H9 (cell line): ENCODE measurements at places on chromosomes 11 and 22.

GRCh38 chr22:46414704-46415103 is 79.2 kb downstream of the TRMU start:
- no peaks in the 10 kb centered on the region for H3K4me1 ChIP-seq
- no peak overlapping the region for H3K4me3 ChIP-seq
- H3K27ac ChIP-seq, result no peak overlapping the region
- peaks cover 8% of the 10 kb centered on the region; the same call in 1 of the 2 replicates for H3K36me3 ChIP-seq
- DNase-seq, result no peak
- no peaks in the 10 kb centered on the region for H3K27me3 ChIP-seq

DNA sequence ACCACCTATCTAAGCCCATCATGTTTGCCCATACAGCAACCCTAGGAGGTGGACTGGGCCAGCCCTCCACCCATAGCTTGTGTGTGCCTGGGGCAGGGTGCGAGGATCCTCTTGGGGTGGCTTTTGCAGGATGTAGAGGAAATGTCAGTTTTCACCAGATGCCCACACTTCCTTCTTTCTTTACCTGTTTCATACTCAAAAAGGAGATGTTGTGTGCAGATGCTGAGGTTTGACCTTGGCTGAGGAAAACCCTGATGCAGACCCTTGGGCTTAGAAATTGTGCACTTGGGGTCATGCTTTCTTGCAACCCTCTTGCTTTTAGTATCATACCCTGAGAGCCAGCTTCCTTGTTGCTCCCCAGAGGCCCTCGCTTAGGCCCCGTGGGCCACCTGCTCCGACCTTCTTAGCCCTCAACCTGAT is 2.2 kb downstream of the HTR3A start:
- H3K27ac ChIP-seq, result no peak overlapping the region
- H3K4me3 ChIP-seq, result no peak overlapping the region
- no peaks in the 10 kb centered on the region for H3K27me3 ChIP-seq

- H3K27me3 ChIP-seq, result peaks cover 1% of the 10 kb centered on the region; the same call in 1 of the 2 replicates
- no peak for DNase-seq
- no peaks in the 10 kb centered on the region for H3K36me3 ChIP-seq
- peaks cover 3% of the 10 kb centered on the region; the same call in 1 of the 2 replicates for H3K4me1 ChIP-seq
- no peak overlapping the region for H3K4me3 ChIP-seq
Observed at GRCh38 chr11:2216400-2217064, 44.9 kb upstream of the TH start.

- no peaks in the 10 kb centered on the region for H3K27me3 ChIP-seq
- H3K4me1 ChIP-seq, result no peaks in the 10 kb centered on the region
- H3K4me3 ChIP-seq, result no peak overlapping the region
- H3K27ac ChIP-seq, result no peak overlapping the region
Observed at GRCh38 chr11:130677486-130678153, 229.2 kb downstream of the ADAMTS15 start.

GRCh38 chr11:105700271-105700670 is 90.4 kb downstream of the GRIA4 start:
- H3K4me3 ChIP-seq, result no peak overlapping the region
- DNase-seq, result no peak
- H3K36me3 ChIP-seq, result no peaks in the 10 kb centered on the region
- H3K27ac ChIP-seq, result no peak overlapping the region

DNA sequence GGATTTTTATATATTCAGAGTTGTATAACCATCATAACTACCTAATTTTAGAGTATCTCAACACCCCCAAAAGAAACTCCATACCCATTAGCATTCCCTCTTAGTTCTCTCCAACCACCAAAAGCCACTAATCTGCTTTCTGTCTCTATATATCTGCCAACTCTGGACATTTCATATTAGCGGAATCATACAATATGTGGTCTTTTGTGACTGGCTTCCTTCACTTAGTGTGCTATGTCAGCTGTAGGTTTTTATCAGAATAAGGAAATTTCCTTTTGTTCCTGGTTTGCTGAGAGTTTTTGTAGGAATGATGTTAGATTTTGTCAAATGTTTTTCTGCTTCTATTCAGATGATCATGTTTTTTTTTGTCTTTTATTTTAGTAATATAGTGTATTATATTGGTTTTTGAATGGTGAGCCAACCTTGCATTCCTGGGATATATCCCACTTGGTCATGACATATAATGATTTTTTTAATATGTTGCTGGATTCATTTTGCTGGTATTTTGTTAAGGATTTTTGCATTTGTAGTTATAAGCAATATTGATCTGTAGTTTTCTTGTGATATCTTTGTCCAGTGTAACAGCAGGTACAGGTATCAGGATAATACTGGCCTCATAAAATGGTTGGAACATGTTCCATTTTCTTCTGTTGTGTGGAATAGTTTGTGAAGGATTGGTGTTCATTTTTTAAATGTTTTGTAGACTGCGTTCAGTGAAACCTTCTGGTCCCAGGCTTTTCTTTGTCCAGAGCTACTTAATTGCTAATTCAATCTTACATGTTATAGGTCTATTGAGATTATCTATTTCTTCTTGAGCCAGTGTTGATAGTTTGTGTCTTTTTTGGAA is 16.8 kb downstream of the DGCR8 start:
- no peak overlapping the region for H3K27ac ChIP-seq
- no peaks in the 10 kb centered on the region for H3K27me3 ChIP-seq
- peaks cover 98% of the 10 kb centered on the region for H3K36me3 ChIP-seq
- DNase-seq, result no peak
- no peak overlapping the region for H3K4me3 ChIP-seq

DNA sequence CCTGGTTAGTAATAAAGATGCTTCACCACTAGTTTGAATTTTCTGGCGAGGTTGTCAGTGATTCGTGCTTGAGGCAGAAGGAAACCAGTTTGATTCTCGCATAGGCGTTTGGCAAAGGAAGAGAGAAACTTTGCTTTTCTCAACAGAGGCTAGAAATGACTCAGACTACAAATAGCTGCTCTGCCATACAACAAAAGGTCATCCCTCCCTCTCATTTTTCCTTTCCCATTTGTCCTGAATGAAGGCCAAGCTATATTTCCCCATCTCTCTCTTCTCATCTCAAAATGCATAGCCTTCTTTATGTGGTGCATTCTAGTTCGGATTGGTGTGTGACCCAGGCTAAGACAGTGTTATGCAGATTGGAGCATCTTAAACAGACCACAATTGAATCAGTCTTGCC is 741.4 kb downstream of the NTM start:
- no peak overlapping the region for H3K4me3 ChIP-seq
- no peak for DNase-seq
- no peak overlapping the region for H3K27ac ChIP-seq
- H3K27me3 ChIP-seq, result no peaks in the 10 kb centered on the region
- peaks cover 7% of the 10 kb centered on the region; the same call in 1 of the 2 replicates for H3K4me1 ChIP-seq

- no peaks in the 10 kb centered on the region for H3K36me3 ChIP-seq
- H3K4me3 ChIP-seq, result no peak overlapping the region
- no peaks in the 10 kb centered on the region for H3K27me3 ChIP-seq
- no peak overlapping the region for H3K27ac ChIP-seq
Observed at GRCh38 chr11:44608991-44609782, 43.7 kb downstream of the CD82 start.

GRCh38 chr11:118251858-118252652 is at the start of gene MPZL3:
MPZL3 (minus strand) TSS chr11:118252365; CDS start chr11:118252294, 71 bp downstream.
- H3K4me3 ChIP-seq, result peak within 1 kb of the TSS; percentile 90
- H3K4me1 ChIP-seq, result no peaks in the 10 kb centered on the region
- no peaks in the 10 kb centered on the region for H3K27me3 ChIP-seq
- peak; percentile 92 for DNase-seq

- H3K36me3 ChIP-seq, result no peaks in the 10 kb centered on the region
- no peak overlapping the region for H3K4me3 ChIP-seq
- H3K4me1 ChIP-seq, result no peaks in the 10 kb centered on the region
- no peaks in the 10 kb centered on the region for H3K27me3 ChIP-seq
Observed at GRCh38 chr11:123677510-123677909, 23.1 kb upstream of the SCN3B start.

GRCh38 chr11:2277933-2278523 is 7.6 kb upstream of the ASCL2 start:
- H3K4me1 ChIP-seq, result no peaks in the 10 kb centered on the region; the same call in 1 of the 2 replicates
- DNase-seq, result peak; percentile 39
- no peaks in the 10 kb centered on the region; the same call in 1 of the 2 replicates for H3K27me3 ChIP-seq

- no peak overlapping the region for H3K4me3 ChIP-seq
- H3K27me3 ChIP-seq, result peaks cover 6% of the 10 kb centered on the region; the same call in 1 of the 2 replicates
- H3K36me3 ChIP-seq, result no peaks in the 10 kb centered on the region
Observed at GRCh38 chr22:22813126-22814075, 74.2 kb upstream of the IGLL5 start.

DNA sequence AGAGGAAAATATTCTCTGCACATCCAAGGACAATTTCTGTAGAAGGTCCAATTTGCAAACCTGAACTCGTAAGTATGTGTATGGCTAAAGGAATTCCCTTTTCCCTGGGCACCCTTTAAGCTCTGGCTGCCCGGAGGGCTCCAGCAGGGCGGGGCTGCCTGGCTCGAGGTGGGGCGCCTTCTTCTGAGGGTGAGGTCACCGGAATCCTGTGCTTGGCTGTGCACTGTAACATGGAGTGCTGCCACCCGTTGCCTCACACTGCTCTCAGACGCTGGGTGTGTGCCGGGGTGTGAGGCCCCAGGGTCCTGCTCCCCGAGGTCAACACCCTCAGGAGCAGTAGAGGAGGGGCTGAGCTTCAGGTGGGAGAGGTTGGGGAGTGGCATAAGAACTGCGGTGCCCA is 61.5 kb downstream of the SYN3 start:
- no peaks in the 10 kb centered on the region for H3K27me3 ChIP-seq
- no peak overlapping the region for H3K4me3 ChIP-seq
- H3K4me1 ChIP-seq, result peaks cover 3% of the 10 kb centered on the region; the same call in 1 of the 2 replicates
- no peak for DNase-seq
- peaks cover 13% of the 10 kb centered on the region; the same call in 2 of the 3 replicates for H3K36me3 ChIP-seq

GRCh38 chr11:119483341-119483880 is 60.4 kb upstream of the THY1 start:
- H3K27ac ChIP-seq, result no peak overlapping the region
- no peaks in the 10 kb centered on the region for H3K36me3 ChIP-seq
- DNase-seq, result peak; percentile 23
- H3K4me3 ChIP-seq, result no peak overlapping the region
- H3K27me3 ChIP-seq, result no peaks in the 10 kb centered on the region; the same call in 1 of the 2 replicates

DNA sequence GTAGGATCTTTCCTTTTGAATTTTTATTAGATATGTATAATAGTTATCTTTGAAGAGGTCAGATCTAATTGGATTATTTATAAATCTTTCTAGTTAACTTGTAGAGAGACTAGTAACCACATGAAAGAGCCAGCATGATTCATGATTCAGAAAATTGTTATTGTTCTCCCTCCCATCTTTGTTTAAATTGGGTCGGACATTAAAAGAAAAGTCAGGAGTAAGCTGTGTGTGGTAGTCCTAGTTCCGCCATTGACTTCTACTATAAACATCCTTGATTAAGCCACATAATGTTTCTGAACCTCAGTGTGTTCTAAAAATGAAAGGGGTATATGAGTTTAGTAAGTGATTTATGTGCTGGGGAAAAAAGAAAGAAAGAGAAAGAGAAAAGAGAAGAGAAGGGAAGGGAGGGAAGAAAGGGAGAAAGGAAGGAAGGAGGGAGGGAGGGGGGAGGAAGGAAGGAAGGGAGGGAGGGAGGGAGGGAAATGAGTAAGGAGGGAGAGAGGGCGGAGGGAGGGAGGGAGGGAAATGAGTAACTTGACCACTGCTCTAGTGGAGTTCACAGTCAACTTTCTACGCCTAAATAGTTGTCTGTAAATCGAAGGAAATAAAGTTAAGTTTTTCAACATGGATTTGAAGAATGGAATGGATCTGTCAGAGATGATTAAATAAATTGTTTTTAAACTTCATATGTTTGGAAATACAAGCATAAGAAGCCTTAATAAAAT is 32.9 kb downstream of the SIK2 start:
- no peak overlapping the region for H3K27ac ChIP-seq
- no peak for DNase-seq
- peaks cover 11% of the 10 kb centered on the region for H3K4me1 ChIP-seq
- H3K27me3 ChIP-seq, result no peaks in the 10 kb centered on the region
- H3K36me3 ChIP-seq, result no peaks in the 10 kb centered on the region

GRCh38 chr11:77748266-77748665 is 72.3 kb downstream of the RSF1 start:
- peaks cover 8% of the 10 kb centered on the region; the same call in 1 of the 2 replicates for H3K4me1 ChIP-seq
- H3K27me3 ChIP-seq, result no peaks in the 10 kb centered on the region
- DNase-seq, result no peak
- H3K27ac ChIP-seq, result no peak overlapping the region
- no peak overlapping the region for H3K4me3 ChIP-seq

DNA sequence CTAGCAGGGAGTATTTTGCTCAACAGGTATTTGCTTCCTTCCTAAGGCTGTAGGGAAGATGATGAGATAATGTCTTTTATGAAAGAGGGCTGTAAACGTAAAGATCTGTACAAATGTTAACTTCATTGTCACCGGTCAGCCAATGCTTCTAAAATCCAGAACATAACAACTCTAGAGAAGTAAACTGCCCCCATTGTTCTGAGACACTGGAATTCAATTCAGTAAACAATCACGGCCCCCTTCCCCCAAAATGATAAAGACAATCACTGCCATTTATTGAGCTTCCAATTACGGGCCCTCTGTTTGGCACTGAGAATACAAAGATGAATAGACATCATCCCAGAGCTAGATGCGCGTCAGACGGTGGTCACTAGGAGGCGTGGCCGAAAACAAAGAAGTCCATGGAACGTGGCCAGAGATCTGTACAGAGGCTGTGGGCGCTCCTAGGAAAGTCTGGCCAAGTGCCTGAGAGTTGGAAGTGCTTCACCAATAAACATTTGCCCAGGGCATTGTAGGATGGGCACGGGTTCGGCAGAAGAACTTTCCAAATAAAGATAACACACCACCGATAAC is 576 bp downstream of the TMEM258 start:
- peaks cover 37% of the 10 kb centered on the region for H3K36me3 ChIP-seq
- peak overlapping the region; percentile 26 for H3K27ac ChIP-seq
- H3K4me3 ChIP-seq, result peak overlapping the region; percentile 95
- DNase-seq, result no peak
- H3K27me3 ChIP-seq, result no peaks in the 10 kb centered on the region

DNA sequence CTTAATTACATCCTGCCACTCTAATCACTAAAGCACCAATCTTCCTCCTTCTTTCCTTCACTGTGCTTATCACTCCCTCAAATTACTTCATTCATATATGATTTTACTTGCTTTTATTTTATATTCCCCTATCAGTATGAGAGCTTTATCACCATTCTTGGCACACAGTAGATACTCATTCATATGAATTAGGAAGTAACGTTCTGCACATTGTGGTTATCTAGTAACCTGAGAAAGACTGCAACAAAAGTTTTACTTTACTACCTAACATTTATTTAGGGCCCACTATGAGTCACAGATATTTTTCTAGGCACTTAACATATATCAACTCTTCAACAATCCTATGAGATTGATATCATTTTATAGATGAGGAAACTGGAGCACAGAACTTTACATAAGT is 1559.9 kb upstream of the TENM4 start:
- no peak overlapping the region for H3K27ac ChIP-seq
- H3K4me1 ChIP-seq, result no peaks in the 10 kb centered on the region
- no peak overlapping the region for H3K4me3 ChIP-seq
- no peak for DNase-seq
- no peaks in the 10 kb centered on the region for H3K27me3 ChIP-seq
